Activated naive CD8-positive, alpha-beta T cell treated with anti-CD3 and anti-CD28 coated beads, Interleukin-2, amount 10 ng/mL, durations not matched to agents 7 days and 5 days (primary cell): ENCODE measurements at places on chromosomes 7 and 10. TPM values are rescaled to one million over a fixed set of nuclear protein-coding genes. Genes with fewer than 3 reads are reported as not detected.

GRCh38 chr7:1218541-1219165 lies 14.0 kb upstream of the UNCX start:
- no peak overlapping the region for H3K27ac ChIP-seq
- H3K27me3 ChIP-seq, result peaks cover 34% of the 10 kb centered on the region
- no peaks in the 10 kb centered on the region for H3K4me1 ChIP-seq
- no peaks in the 10 kb centered on the region for H3K36me3 ChIP-seq
- no peak for DNase-seq

DNA sequence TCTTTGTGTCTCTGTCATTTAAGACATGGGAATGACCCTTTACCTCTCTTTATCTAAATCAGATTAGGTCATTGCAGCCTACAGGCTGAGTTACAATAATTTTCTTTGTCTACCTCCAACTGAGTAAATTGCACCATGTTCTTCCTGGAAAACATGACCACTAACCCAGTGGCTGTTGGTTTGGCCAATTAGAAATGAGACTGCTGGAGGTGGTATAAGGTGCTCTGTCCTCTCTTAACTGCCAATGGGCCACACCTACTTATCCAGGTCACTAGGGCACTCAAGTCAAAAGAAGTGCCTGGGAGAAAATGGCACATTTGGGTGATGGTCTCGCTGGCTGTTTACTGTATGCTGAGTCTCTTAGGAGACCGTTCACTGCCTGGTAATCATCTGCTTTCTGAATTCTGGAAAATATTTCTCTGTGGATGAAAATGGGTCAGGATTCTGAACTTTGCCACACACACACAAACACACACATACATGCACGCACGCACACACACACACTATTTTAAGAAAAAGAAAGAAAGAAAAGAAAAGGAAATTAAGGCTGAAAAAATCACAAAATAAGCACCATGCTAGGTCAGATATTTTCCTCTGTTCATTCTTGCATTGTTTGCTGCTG lies 16.4 kb downstream of the STAMBPL1 start:
- DNase-seq, result no peak
- H3K27me3 ChIP-seq, result no peaks in the 10 kb centered on the region
- H3K4me3 ChIP-seq, result peak overlapping the region; percentile 37
- H3K36me3 ChIP-seq, result peaks cover 48% of the 10 kb centered on the region

The LIPF gene
- total RNA-seq, result not detected

The SUN3 gene
- not detected for total RNA-seq
